ENCODE measurements at places on chromosomes 5 and 9.

DNA sequence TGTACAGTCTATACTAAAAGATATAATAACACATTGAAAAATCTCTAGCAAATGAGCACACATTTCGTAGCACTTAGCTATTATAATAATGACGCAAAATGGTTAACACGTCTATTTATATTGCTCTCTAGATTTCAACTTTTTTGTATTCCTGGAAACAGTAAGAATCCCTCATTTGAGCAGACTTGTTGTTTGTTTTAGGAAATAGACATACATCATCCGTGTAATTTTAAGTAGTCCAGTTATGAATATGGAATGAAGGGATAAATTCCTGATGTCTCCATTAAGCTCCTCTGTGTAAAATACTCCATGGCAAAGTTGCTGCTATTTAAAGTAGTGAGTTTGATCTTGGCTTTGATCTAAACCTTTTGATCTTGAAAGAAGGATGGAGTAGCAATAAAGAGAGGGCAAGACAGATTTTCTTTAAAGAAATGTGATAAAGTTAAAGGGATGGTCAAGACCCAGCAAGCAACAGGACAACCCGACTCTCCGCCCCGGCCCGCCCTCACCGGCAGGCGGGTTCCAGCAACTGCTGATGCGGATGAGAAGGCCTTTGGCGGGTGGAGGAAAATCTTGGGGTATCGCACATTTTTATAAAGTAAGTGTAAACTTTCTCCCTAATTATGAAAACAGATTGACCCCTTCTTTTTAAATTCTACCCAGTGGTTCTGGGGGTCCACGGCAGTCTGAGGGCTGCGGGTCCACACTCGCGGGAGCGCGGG is 277.4 kb downstream of the AOPEP start:
- no peak for DNase-seq

DNA sequence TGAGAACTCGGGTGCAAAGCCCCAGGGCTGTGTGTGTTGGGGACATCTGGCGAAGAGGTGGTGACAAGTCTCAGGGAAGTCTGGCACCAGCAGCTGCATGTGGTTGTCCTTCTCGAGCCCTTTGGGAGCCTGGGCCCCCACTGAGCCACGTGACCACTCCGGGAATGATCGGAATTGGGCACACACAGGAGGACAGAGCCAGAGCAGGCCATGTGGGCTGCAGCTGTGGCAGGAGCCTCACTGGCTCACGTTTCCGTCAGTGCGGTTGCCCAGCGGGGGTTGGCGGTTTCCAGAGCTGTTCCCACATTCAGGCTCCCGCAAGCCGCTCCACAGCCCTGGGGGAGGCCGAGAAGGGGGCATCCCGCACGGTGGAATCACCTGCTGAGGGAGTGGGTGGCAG is 6.8 kb upstream of the CEL start:
- no peak for DNase-seq

DNA sequence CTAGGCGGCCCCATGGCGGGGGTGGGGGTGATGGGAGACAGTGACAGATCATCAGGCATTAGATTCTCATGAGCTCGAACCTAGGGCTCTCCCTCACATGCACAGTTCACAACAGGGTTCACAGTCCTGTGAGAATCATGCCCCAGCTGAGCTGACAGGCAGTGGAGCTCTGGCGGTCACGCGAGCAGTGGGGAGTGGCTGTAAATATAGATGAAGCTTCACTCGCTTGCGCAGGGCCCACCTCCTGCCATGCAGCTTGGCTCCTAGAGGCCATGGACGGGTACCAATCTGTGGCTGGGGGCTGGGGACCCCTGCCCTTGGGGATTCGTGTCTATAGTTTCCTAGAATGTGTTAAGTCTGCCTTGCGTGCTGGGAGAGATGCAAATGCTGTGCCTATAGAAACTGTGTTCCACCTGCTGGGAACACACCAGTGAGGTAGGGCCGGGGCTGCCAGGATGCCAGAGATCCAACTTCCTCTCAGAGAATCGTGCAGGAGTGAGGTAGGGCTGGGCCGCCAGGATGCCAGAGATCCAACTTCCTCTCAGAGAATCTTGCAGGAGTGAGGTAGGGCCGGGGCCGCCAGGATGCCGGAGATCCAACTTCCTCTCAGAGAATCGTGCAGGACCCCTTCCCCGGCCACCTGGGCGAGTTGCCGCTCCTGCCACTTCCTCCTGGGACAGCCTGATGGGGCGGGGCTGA is 14.1 kb upstream of the EXOC3 start:
- DNase-seq = no peak

DNA sequence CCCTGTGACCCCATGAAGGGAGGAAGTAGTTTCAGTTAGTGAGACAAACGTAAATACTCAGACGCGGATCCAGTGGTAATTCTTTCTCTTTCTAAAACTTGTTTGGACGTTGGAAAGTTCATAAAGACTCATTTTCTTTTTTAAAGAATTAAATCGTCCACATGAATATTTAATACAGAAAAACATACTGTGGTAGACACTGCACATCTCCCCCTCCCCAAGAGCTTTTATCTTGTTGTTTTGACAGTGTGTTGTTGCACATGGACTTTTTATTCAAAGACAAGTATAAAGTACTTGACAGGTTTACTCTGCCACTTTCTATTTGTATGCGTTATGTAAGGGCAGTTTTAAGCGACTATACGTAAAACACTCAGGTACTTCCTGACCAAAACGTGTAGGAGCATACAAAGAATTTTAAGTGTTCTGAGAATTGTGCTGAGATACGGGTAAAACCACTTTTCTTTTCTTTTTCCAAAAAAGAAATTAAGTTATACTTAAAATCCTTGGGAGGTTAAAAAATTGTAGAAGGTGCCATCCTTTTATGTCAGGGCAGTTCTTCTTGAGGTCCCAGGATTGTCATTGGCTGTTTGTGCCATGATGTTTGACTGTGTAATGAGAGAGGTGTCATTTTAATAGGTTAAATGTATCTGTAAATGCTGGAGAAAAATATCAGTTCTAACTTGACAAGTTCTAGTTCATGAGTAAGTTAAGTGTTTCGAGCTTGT is 1.3 kb downstream of the NIPBL start:
- DNase-seq = peak; percentile 22

DNA sequence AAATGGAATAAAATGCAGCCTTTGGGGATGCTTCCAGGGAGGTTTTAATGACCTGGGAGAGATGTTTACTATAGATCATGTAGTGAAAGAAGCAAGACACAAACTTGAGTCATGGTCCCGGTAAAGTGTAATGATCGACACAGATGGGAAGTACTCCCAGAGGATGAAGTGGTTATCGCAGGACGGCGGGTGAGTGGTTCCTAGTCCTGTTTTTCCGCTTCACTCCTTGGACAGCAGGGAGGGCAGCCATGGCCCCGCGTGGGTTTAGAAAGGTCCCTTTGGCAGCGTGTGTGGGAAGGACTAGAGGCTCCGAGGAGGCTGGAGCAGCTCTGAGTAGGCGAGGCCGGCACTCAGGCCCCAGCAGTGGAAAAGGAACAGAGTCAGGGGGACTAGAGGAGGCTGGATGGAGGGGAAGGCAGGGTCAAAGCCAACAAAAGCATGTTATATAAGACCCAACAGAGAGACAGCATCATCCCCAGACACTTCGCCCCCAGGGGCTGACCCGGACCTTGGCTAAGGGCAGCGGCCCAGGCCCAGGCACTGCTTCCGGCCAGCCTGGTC is 49.2 kb upstream of the STXBP1 start:
- no peak for DNase-seq

- DNase-seq = no peak
Measured at GRCh38 chr5:160423099-160423498, 1.4 kb downstream of the PTTG1 start.

- DNase-seq = no peak
Measured at GRCh38 chr9:110928599-110928998, 109.7 kb downstream of the LPAR1 start.

DNA sequence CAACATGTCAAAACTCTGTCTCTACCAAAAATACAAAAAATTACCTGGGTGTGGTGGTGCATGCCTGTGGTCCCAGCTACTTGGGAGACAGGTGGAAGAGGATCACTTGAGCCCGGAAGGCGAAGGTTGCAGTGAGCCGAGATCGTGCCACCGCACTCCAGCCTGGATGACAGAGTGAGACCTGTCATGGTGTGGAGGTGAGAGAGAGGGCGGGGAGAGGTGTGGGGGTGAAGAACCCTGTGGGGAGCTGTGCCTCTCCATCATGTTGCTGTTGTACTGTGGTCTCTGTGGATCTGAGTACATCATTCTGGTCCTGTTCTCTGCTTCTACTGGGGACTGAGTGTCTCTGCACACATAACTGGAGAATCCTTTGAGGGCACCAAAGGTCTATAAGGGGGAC is 11.3 kb upstream of the SLC34A1 start:
- no peak for DNase-seq

DNA sequence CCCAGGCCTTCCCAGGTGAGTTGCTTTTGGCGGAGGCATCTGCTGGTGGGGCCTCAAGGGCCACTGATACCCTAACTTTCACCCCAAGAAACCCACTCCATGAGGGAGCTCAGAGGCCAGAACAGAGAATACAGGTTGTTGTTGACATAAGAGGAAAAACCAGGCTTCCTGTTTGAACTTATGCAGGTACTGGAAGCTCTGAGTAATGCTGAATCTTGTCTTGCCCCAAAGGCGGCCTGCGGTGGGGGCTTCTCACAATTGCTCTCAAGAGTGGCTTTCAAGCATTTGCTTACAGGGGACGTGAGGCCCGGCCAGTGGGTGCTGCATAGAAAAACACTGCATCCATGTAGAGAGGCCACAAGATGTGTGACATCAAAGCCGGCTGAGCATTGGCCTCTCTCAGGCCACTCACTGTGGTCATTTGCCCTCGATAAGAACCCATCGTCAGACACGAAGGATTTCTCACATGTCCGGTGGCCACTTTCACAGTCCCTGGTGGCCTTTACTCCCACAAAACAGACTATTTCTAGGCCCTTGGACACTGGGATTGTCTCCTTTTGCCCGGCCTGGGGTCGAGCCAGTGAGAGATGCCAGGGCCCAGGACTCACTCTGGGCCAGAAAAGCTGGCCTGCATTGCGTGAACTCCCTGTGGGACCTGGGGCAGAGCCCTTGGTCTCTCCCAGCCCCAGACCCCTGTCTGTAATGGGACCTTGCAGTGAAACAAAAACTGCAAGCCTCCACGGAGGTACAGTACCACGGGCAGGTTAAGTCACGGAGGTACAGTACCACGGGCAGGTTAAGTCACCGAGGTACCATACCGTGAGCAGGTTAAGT is 34.5 kb upstream of the TCF7 start:
- DNase-seq = no peak

GRCh38 chr5:39015743-39016586 is 58.2 kb downstream of the RICTOR start:
- no peak for DNase-seq

- DNase-seq = no peak
Measured at GRCh38 chr9:7360513-7360912, 439.1 kb downstream of the DMAC1 start.
